ENCODE measurements at places on chromosomes 4 and X.

- DNase-seq: no peak
These were observed 6.4 kb upstream of the PTTG2 start for GRCh38 chr4:37953620-37954293.

DNA sequence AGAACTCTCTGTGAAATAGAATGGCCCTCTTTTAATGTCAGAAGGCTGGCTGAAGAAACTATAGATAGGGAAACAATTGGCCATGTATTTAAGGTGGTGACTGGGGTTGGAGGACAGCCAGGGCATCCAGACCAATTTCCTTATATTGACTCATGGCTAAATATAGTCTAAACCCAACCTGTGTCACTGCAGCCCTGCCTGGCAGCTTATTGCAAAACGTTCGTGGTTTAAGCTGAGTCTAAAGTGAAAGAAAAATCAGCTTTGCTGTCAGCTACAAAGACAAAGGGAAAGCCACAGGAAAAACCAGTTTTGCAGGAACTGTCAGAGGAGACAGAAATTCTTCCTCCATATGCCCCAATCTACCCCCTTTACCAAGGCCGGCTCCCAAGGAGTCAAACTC lies 902.8 kb upstream of the NDST4 start:
- peak; percentile 58 for DNase-seq

DNA sequence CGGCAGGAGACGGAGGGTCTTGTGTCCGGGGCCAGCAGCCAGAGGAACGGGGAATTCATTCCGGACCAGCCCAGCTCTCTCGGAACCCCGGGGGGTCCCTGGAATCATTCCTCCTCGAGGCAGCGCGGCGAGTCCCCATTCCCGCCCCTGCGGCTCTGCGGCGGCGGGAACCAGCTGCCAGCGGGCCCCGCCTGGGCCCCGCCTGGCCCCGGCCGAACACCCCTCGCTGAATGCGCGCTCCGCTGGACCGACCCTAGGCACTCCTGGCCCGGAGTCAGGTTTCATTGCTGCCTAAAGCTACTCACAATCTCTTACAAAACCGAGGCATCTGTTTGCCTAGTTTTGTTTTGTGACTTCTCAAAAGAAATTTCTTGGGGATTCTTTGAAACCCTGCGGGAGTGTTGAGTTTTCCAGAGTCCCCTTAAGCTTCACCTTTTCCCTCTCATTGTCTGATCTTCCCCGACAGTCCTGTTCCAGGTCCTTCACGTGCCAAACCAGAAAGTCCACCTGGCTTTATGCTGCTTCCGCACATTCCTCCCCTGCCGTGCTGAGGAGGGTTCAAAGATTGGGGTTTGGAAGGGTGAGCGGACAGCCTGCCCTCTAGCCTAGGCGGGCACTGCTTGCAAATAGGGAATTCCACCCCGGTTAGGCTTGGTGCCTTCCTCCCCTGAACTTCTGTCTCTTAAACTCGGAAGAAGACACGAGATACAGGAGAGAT lies 789 bp downstream of the ARHGAP10 start:
- DNase-seq: peak; percentile 72

DNA sequence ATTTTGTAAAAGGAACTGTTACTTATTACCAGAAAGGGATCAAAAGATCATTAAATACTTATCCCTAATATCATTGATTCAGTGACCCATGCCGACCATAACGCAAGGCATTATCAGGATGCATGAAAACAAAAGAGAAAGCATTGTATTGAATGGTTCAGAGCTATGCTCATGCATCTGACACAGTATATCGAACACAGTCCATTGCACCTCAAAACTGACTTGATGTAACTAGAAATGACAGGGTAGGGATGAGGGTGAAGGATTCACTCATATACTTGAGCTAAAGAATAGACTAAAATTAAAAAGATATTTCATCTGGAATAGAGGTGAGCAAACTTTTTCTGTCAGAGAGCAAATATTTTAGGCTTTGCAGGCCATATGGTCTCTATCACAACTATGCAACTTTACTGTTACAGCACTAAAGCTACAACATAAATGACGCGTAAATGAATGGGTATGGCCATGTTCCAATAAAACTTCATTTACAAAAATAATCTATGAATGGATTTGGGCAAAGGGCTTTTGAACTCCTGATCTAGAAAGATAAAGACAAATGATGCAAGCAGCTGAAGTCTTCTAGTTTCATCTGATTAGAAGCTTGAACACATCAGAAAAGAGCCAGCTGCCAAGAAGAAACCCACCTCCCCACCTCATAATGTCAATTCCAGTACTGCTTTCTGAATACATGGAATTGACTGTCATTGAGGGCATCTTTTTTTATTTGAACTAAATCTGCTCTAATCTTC lies 12.9 kb upstream of the SPP1 start:
- no peak for DNase-seq

GRCh38 chrX:39772057-39772832 lies 325.5 kb downstream of the BCOR start:
- no peak for DNase-seq

DNA sequence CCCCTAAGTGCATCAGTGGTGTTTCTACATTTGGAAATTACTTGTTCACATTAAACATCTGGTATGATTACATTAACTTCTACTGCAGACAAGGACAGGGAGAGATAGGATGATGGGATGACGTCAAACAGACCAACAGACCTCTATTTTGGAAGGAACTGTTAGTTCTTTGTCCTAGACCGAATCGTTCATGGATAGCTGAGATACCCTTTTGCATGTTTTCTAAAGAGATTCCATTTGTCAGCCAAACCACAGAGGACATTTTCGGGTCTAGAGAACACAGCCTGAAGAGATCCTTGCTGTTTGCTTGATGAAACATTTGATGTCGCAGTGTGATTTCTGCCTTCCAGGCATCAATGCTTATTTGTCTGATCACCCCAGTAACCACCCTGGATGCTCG lies 27.7 kb downstream of the CHST7 start:
- DNase-seq: no peak

- no peak for DNase-seq
These were observed 341 bp upstream of the SLC2A9 start for GRCh38 chr4:10021653-10022023.

DNA sequence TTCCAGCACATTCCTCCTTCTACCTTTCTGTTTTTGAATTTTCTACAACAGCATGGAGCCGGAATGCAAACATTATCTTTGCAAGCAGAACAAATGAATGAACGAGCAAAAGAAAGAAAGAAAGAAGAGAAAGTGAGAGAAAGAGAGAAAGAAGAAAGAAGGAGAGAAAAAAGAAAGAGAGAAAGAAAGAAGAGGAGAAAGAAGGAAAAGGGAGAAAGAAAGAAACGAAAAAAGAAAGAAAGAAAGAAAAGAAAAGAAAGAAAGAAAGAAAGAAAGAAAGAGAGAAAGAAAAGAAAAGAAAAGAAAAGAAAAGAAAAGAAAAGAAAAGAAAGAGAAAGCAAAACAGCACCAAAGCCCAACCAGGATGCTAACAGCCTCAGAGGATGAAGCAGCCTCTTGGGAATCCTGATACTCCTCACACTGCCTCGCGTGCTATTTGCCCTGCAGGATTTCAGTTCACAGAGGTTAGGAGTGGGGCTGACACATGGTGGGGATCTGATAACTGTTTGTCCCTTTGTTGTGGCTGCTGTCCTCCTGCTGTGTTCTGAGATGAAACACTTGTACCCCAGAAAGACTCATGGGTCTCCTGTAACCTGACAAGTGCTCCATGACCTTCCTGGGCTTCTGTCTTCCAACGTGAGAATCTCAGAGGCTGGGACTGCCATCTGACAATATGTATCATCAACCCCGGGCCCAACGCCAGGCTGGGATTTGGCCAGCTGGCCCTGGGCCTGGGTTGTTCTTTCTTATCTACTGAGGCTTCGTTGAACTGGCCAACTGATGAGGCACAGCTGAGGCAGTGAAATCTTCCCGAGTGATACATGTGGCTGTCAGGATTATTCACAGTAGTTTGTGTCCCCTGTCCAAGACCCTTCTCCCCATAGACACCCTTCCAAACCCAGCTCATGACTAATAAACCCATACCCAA lies 61.0 kb downstream of the SEPSECS start:
- peak; percentile 75 for DNase-seq

Data from GM23248 (cell line).